ENCODE measurements at places on chromosomes 1 and 21.

DNA sequence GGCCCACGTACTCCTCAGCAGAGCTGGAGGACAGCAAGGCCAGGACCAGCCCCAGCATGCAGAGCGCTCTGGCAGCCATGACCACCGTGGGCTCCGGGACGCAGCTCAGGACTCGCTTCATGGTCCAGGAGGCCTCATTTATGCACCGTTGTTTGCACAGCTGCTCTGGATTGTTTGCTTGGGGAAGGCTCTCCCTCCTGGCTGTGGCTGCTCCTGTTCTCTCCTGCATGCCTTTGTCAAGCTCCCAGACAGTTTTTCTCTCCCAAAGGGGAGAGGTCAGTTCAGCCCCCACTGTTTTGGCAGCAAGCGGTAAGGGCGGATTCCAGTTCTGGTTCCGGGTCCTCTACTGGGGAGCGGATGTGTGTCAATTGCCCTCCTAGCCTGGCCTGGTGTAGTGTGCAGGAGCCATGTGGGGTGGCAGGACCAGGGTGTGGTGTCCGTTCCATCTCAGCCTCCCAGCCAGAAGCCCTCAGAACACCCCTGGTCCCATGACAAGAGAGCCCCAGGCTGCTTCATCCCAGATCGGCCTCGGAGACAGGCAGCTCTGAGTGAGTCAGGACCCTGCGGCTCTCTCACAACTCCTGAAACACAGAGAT lies at the start of gene TFF3:
Gene TFF3 (minus strand): TSS at position 114 of the 596 bp plus-strand sequence. CDS start 35 bp downstream, at position 79.
- DNase-seq: no peak

DNA sequence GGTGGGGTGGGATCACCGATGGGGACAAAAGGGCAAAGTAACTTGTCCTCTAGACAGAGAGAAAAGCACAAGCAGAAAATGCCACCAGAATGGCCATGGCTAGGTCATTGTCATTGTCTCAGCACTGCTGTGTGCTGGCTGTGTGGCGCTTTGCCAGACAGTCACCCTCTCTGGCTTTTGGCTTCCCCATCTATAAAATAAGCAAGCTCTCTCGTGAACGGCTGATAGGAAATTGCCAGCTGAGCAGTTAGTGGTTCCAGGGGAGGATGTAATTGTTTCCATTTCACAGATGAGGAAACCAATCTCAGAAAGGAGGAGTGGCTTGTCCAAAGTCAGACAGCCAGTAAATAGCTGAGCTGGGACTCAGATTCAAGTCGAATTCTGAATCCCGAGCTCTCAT lies 32.5 kb downstream of the PADI2 start:
- DNase-seq: no peak

GRCh38 chr1:174398246-174398645 lies 49.5 kb upstream of the GPR52 start:
- DNase-seq: peak; percentile 81

DNA sequence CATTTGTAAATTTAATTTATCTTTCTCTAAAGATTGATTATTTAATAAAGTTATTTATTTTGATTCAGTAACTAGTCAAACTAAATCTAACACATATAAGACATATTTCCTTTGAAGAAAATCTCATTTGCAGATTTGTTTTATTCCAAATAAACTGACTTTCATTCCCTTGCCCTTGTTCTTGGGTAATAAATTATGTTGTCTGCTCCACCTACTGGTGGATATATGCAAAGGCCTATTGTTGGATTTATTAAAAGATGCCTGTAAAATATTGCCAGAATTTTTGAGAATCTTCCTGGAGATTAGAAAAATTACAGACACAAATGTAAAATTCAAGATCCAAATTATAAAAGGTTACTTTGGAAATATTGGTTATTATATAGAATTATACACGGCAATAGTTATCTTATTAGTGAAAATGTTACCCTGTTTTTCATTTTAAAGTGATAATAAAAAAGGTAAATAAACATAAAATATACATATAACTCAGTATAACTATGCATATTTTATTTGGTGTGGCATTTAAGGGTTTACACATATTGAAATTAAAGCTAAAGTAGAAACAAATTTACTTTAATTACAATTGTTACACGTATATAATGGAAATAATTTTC lies 116.1 kb downstream of the SPATA17 start:
- DNase-seq: peak; percentile 12

All from brain microvascular endothelial cell (primary cell).